Activated naive CD4-positive, alpha-beta T cell treated with anti-CD3 and anti-CD28 coated beads, Interleukin-2, amount 10 ng/mL, durations not matched to agents 7 days and 5 days (primary cell): ENCODE measurements at places on chromosomes 12 and 14.

DNA sequence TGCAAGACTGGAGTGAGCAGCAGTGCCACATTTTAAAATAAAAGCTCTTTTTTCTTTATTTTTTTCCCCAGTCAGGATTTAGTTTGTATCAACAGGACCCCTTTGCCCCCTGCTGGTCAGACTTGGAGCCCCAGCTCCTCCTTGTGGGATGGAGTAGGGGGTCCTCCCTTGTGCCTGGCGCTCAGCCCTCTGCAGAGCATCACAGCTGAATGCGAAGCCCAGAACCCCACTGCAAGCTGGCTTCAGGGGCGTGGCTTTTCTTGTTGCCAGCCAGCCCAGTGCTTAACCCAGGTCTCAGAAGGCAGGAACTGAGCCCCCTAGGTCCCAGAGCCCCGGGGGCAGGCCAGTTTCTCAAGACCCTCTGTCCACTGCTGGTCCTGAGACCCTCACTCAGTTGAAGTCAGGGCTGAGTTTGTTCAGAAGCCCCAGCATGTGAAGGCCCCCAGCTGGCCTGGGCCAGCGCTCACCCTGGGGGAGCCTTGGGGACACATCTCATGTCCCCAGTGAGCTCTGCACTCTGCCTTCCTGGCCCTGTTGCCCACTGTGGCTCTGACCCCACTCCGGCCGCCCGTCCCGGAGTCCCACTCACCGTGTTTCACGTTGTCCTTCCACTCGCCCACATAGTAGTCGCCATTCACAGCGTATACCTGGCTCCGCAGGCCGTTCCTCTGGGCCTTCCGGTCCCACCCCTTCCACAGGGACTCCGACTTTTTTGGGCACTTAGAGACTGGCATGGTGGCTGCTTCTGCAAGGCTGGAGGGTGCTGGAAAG lies 519 bp downstream of the MORN3 start:
- DNase-seq = peak; percentile 77

- no peak for DNase-seq
Measured at GRCh38 chr12:110108309-110109036, 15.7 kb upstream of the IFT81 start.

DNA sequence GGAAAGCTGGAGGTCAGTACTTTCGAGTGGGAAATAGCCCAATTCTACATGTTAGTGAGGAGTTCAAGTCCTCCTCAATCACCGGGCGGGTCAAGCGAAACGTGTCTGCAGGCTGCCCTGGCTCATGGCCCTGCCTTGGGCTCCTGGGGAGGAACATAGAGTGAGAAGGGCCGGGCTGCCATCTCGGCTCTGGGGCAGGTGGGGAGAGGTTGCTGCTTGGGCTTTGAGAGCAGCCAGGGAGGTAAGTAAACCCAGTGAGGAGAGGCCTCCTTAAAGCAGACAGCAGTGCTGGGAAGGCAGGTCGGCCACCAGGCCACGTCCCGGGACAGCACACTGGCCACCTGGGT lies 32.0 kb upstream of the UBC start:
- no peak for DNase-seq

- DNase-seq = peak; percentile 58
Measured at GRCh38 chr12:12070674-12071656, at the start of gene BCL2L14. Gene BCL2L14 (plus strand): TSS chr12:12070939. CDS start chr12:12079306, 8,367 bp downstream.

GRCh38 chr14:103897075-103897947 lies 30.9 kb upstream of the TDRD9 start:
- DNase-seq = no peak

GRCh38 chr12:31369712-31370521 lies 44.0 kb upstream of the SINHCAF start:
- DNase-seq = no peak

GRCh38 chr14:51564460-51564859 lies 87.2 kb upstream of the FRMD6 start:
- no peak for DNase-seq

DNA sequence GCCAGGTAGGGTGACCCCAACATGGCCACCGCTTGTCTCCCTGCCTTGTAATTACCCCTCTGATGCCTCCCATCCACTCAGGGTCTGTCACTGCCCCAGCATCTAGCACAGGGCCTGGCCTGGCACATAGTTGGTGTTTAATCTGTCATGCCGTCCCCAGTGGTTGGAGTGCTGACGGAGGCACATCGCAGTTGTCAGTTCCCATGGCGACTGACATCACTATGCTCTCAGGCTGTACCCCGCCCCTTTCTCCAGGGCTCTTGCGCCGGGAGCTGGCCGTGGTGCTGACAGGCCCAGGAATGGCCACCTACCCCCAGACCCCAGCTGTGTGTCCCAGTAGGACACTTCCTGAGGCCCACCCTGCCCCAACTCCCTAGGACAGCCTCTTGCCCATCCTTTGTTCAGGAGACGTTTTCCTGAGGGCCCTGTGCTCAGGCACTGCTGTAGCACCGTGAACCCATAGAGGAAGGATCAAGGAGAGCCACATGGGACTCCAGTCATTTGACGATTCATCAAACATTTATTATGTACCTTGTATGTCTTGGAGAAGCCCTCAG lies 23.0 kb downstream of the FAM222A start:
- DNase-seq = peak; percentile 53

DNA sequence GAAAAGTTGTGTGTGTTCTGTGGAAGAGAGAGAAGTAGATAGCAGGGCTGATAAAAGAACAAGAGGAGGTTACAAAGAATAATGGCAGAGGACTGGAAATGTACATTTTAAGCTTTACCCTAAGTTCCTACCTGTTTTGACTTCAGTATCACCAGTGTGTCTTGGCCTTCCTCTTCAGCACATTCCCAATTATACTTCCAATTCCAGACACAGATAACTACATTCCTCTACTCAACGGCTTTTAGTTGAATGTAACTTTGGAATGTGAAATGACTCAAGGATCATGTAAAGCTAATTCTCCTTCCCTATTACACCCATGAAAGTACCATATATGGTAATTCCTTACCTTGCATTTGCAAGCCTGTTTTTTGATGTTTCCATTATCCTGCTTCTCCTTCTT lies 5.0 kb downstream of the MGST1 start:
- no peak for DNase-seq

DNA sequence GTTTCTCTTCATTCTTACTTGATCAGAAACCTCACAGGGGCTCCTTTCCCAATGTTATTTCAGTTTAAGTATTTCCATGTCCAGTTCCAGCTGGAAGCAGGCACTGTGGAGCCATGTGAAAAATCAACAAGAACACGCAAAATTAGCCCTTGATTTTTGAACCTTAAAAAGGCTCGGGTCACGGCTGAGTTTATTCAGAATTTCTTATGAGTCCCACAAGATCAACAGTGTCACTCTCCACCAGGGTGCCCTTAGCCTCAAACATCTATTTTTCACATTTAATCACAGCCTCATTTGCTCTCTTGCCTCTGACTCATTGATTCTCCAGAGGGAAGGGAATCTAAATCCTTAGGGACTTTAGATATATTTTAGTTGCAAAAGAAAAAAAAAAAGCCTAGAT lies 157.7 kb upstream of the AVPR1A start:
- DNase-seq = no peak

GRCh38 chr12:8081251-8081920 lies 688 bp upstream of the NECAP1 start:
- peak; percentile 45 for DNase-seq

DNA sequence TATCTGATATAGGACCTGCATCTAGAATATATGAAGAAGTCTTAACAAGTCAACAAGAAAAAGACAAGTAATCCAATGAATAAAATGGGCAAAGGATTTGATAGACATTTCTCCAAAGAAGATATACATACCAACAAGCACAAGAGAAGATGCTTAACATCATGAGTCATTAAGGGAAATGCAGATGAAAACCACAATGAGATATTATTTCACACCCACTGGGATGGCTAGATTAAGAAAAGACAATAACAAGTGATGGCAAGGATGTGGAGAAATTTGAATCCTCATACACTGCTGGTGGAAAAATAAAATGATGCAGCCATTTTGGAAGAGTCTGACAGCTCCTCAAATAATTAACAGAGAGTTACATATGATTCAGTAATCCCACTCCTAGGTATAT lies 502.6 kb downstream of the FUT8 start:
- no peak for DNase-seq

- peak; percentile 81 for DNase-seq
Measured at GRCh38 chr12:27940756-27941402, 31.7 kb downstream of the PTHLH start.

- no peak for DNase-seq
Measured at GRCh38 chr12:107411792-107412535, 273.6 kb upstream of the PWP1 start.

DNA sequence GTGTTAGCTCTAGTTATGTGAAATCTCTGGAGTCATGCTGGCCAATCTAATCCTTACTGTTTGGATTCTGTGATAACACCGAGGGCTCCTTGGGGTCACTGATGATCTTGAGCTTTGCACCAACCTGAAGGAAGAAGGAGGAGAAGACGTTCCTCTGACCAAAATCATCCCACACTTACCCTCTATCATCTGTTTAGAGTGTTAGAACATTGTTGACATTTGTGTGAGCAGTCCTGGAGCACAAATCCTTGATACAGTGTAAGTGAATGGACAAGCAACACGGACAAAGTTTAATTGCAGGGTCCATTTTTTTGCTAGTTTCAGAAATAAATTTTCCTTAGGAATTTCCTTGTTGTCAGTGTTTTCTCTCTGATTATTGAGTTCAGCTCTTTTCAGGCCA lies 181.7 kb downstream of the AKAP6 start:
- DNase-seq = no peak

DNA sequence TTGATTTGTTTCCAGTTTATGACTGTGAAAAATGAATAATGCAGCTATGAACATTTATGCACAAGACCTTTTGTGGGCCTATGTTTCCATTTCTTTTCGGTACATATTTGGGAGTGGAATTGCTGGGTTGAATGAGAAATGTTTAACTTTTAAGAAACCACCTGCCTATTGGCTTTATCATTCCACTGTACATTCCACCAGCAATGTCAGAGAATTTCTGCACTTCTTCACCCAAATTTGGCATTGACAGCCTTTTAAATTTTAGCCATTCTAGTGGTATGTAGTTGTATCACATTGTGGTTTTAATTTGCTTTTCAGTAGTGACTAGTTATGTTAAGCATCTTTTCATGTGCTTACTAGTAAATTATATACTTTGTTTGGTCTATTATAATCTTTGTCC lies 317.0 kb upstream of the TMTC1 start:
- DNase-seq = no peak

DNA sequence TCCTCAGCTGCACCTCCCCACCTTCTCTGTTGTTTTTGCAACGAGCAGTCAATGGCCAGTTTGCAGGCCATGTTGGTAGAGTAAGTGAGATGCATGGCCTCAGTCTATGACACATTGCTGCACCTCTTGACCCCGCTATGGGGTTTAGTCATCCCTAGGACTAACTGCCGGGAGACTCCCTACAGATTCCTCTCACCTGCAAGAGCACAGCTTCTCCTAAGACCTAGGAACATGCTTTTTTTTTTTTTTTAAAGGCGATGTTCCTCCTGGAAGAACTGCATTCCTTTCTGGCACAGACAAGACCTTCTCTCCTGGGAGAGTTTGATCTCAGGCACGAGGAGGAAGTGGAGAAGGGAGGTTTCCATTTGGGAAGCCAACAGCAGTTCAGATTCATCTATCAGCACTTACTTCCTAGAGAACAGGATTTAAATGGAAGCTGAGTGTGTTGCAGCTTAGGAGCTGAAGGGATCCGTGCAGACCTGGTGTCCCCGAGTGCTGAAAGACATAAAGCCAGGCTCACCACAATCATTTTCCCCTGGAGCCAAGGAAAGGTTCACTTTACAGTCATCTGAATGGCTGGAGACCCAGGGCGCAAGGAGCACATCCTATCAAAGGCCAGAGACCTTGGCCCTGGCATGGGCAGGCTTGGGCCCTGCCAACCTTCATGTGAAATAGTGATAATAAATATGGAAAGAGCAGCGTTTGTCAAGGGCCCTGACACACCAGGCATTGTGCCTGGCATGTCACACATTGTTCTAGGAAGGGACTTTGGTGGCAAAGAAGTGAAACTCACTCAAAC lies 104.1 kb downstream of the LGMN start:
- no peak for DNase-seq

DNA sequence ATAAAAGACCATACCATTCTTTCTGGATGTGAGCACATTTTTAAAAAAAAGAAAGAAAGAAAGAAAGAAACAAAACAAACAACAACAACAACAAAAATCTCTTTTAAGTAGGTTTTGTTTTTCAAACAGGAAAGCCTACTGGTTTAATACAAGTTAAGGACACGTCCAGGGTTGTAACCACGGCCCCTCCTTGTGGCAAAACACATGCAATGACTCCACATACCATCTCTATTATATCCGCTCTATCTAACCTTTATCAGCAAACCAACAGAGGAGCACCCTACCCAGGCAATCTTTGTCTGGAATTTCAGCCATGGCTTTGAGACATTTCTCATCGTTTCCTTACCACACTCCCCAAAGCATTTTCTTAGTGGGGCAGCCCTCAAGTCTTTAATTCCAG lies 360.5 kb upstream of the TMPO start:
- no peak for DNase-seq

DNA sequence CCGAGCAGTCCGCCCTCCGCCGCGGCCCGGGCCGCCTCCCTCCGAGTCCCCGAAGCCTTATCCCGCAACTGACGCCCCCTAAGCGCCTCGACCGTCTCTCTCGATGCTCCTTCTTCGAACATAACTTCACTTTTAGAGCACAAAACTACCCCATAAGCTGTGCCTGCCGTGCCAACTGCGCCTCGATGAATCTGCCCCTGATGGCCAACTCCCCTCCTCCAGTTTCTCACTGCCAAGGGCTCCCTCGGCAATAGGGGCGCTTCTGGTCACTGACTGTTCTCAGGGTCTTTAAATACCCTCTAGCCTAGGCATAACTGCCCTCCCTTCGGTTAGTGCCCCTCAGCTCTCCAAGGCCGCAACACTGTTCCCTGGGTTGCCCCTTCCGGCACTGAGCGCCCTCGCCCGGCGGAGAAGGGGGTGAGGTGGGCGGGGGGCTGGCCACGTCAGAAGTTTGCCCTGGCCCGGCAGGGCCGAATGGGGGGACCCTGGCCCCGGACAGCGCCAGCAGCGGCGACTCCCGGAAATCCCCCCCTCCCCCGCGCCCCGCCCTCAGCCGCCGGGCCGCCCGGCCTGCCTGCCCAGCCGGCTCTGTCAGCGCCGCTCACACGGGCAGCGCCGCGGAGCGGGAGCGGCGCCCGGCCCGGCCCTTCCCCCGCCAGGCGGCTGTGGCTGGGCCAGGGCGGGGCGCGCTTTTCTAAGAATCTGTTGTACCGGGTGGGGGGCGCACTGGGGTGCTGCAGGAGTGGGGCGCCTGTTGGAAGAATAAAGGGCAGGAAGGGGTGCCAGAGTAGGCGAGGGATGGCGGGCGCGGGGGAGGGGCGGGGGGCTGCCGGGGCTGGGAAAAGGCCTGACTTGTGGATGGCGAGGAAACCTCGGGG lies 10.6 kb downstream of the RARG start:
- DNase-seq = peak; percentile 72

DNA sequence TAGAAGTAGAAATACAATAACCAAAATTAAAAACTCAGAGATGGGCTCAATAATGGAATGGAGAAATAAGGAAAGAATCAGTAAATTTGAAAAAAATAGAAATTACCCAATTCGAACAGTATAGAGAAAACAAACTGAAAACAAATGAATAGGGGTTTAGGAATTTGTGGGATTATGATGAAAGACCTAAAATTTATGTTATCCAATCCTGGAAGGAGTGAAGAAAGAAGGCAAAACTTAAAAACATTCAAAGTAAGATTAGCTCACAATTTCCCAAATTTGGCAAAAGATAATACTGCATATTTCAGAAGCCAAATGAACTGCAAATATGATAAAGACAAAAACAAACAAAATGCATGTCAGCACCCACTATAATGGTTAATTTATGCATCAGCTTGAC lies 177.1 kb downstream of the CCDC91 start:
- DNase-seq = no peak

GRCh38 chr12:4133636-4134447 lies 139.7 kb upstream of the CCND2 start:
- no peak for DNase-seq

GRCh38 chr14:73870525-73871235 lies 16.0 kb upstream of the ZNF410 start:
- DNase-seq = no peak
